Fibroblast of the aortic adventitia (primary cell): ENCODE measurements at places on chromosomes 2 and 18.

GRCh38 chr18:44409071-44409470, 271.6 kb upstream of the SETBP1 start:
- DNase-seq: no peak

DNA sequence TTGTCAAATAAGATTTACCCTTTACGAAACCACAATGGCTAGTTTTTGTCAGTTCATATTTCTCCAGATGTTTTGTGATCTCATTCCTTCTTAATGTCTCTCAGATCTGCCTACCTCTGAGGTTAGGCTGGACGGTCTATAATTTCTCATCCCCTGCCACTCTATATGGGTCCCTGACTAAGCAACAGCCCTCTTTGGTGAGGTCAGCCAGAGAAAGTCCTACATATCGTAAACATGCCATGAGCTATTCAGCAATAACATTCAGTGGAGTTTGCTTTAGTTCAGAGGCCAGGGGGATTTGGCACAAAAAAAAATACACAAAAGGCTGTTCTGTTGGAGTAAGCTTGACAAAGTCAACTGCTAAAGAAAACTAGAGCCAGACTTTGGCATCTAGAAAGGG, 192.1 kb upstream of the NCKAP5 start:
- no peak for DNase-seq

GRCh38 chr2:121804340-121804739, 48.9 kb downstream of the TSN start:
- no peak for DNase-seq

DNA sequence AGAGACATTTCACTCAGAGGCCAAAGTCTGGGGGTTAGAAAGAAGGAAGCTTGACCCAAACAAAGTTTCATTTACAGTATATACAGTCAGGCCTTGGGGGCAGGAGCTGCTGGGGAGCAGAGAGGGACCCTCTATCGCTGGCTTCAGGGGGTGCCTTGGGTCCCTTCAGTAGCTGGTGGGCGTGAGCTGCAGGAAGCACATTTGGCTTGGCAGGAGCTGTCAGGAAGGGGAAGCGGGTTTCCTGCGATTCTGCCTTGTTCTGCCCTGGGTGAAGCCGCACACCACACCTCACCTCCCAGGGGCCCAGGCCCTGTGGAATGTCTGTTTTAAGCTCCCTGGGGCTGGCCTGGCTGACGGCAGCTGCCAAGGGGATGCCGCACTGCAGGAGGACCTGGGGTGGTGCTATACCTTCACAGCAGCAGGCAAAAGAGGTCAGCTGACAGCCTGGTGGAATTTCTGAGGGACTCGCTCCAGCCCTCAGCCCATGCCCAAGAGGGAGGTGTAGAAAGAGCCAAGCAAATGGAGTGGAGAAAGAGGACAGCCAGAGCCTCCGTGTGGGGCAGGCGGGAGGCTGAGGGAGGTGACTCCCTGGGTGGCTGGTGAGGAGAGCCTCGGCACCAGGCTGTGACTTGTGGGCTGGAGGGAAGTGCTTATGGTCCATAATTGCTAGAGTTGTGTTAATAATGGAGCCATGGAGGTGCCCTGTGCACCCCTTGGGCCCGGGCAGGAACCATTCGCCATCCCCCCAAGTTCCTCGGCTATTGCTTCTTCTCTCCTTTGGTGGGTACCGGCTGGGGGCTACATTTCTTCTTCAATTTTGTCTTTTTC, 43.9 kb downstream of the PSD4 start:
- no peak for DNase-seq

DNA sequence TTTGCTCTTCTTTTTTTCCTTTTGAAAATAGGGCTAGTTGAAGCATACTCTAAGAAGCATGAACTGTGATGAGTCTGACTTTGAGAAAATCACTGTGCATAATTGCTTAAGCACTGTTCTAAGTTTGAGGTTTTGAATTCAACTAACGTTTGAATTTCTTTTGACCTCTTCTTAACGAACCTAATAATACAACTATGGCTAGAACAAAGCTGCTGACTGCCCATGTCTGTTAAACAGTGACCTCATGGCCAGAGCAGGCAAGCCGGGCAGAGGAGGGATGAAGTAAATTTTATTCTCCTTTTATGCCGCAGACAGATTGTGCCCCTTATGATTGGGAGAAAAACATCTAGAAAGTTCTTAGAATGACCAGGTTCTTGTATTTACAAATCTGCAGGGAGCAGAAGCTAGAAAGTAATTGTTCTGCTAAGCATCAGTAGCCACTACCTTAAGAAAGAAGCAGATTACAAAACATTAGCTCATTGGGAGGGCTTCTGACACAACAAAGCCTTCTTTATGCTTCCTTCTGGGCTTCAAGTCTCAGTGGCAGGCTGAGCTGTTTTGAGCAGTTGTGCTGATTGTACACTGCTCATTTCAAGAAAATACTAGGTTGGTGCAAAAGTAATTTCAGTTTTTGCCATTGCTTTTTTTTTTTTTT, 97.8 kb upstream of the RASGRP3 start:
- DNase-seq: peak; percentile 54
